Activated naive CD8-positive, alpha-beta T cell treated with anti-CD3 and anti-CD28 coated beads, Interleukin-2, amount 50 U/mL, for 16 hours (primary cell): ENCODE measurements at places on chromosomes 4 and X.

DNA sequence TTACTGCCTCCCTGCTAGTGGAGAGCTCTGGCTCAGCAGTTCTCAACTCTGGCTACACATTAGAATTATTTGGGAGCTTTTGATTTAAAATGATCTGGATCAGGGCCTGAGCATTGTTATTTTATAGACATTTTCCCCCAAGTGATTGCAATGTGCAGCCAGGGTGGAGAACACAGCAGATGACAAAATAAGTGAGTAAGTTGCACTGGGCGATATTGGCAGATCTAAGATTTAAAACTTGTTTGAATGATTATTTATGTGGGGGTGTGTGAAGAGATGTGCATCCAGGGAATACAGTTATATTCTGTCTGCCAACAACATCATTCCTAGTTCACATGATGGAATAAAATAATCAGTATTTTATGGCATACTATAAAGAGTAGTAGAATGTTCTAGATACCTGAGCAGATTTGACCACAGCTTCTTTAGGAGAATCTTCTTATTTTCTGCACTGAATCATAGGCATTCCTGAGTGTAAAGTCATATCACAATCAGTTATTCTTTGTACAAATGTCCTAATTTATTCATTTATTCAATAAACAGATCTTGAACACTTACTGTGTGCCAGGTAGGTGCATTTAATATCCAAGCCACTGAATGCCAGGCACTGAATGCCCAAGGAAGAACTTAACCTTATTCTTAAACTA lies 123.9 kb downstream of the UCHL1 start:
- no peak for DNase-seq

GRCh38 chrX:24996096-24996709 lies 19.6 kb downstream of the ARX start:
- no peak for DNase-seq

DNA sequence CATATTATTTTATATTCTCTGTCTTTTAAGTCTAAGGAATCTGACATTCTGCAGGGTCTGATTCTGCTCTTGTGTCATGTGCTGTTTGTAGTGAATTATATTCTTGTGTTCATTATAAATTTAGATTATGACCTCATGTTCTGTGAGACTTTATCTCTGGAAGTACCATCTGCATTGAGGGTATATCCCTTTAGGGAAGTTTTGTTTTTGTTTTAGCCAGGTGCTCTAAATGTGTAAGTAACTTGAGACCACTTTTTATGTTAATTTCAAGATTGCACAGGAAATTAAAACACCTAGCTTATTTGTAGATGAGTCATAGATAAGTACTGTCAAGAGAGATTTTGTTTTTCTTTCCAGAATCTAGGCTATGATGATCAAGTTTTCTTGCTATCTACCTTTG lies 35.0 kb upstream of the DKK2 start:
- no peak for DNase-seq

DNA sequence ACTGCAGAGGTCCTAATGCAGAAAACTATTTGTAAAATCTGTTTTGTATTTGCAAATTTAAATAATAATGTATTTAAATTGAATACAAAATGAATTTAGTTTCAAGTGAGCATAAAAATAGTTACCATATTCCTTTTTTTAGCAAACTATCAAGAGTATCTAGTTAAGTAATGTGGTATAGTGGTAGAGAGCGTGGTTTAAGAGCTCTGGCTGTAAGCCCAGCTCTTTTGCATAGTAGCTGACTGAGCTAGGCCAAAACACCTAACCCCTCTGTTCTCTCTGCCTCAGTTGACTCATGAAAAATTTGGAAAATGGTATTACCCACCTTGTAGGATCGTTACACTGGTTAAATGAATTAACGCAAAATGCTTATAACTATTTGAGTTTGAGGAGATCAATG lies 18.1 kb upstream of the ADAD1 start:
- no peak for DNase-seq

GRCh38 chrX:129634541-129634940 lies 20.2 kb downstream of the APLN start:
- no peak for DNase-seq

- DNase-seq: no peak
These were observed 24.4 kb upstream of the CORIN start for GRCh38 chr4:47862297-47862696.

DNA sequence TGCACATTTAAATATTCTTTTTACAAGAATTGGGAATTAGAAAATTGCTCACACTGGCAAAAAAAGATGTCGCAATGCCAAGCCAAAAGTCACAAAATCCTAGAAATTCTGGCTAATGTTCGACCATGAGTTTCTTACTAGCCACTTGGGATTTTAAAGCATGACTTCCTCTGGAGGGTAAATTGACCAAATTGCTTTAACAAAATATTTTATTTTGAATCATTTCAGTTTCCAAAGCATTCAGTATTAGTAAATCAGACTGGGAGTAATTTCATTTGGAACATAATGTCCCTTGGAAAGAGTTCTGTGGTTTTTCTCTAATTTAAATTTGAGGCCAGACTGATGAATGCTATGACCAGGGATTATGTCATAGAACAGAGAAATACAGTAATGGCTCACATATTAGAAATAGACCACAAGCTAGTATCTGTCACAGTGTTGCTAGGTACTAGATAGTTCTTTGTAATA lies 7.6 kb upstream of the CXCL5 start:
- DNase-seq: no peak

GRCh38 chr4:121938282-121939092 lies 13.4 kb downstream of the TRPC3 start:
- DNase-seq: no peak

DNA sequence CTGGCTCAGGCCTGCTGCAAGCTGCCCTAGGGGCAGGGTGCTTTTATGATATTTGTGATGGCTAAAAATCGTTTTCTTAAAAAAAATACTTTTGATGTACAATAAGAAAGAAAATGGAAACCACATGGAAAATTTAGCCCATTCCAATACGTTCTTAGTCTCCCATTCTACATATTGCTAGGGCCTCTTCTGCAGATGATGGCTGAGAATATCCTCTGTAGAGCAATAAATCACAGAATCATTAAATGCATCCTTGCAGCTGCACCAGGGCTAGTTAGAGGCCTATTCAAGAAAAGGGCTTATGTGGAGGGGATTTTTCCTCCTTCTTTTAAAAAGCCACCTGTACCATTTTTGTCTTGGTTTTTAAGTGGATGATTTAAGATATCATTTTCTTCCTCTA lies 97.6 kb upstream of the C1GALT1C1 start:
- DNase-seq: no peak

GRCh38 chr4:53205970-53206369 lies 159.9 kb downstream of the SCFD2 start:
- DNase-seq: no peak

- no peak for DNase-seq
These were observed 379.0 kb upstream of the RASGEF1B start for GRCh38 chr4:81850701-81851100.

GRCh38 chr4:82055156-82055555 lies 318.6 kb downstream of the HNRNPD start:
- no peak for DNase-seq

- DNase-seq: no peak
These were observed 93.8 kb downstream of the MANBA start for GRCh38 chr4:102667001-102667400.

GRCh38 chr4:8394061-8394519 lies 46.4 kb downstream of the ACOX3 start:
- DNase-seq: no peak

GRCh38 chr4:184972991-184973390 lies 45.3 kb upstream of the HELT start:
- no peak for DNase-seq
